Spleen (tissue), 13 donors: ENCODE measurements at places on chromosomes 1 and 21. TPM values are rescaled to one million over a fixed set of nuclear protein-coding genes. Genes with fewer than 3 reads are reported as not detected.

DNA sequence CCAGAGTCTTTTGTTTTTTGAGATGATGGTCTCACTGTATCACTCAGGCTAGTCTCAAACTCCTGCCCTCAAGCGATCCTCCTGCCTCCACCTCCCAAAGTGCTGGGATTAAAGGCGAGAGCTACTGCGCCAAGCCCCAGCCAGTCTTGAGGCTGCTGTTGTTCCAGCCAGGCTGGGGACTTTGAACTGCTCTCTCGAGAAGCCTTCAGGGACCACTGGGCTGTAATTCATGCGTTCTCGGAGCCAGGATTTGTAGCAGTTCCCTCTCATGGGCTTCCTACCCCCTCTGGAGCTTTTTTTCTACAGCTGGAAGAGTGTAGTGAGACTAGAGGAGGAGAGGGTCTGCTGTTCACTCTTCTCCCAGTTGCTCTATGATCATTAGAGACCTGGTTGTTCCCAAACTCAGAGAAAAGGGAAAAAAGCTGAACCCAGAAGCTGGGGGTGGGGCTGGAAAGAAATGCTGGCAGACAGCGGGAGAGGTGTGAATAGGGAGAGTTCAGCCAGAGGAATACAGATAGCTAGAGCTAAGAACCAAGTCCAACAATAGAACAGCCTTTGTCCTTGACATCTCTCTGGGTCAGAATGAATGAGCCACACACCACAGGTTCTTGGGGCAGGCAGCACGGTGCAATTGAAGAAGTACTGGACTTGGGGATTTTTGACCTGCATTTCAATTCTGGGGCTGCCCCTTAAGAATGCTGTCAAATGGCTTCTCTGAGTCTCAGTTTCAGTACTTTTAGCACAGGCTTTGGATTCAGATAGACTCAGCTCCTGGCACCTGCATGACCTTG is 13.2 kb upstream of the SLC41A1 start:
- no peak for DNase-seq

- peak; percentile 94 for DNase-seq
Measured at GRCh38 chr1:36386265-36387140, 779 bp upstream of the STK40 start.

DNA sequence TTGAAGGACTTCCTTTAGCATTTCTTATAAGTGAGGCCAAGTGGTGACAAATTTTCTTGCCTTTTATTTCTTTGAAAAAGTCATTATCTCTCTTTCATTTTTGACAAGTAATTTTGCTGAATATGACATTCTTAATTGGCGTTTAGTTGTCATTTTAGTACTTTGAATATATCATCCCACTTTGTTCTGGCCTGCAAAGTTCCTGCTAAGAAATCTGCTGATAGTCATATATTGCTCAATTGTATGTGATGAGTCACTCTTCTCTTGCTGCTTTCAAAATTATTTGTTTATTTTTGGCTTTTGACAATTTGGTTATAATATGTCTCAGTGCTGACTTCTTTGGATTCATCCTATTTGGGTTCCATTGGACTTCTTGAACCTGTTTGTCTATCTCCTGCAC is 312.6 kb downstream of the DUSP10 start:
- no peak for DNase-seq

GRCh38 chr1:228478912-228479711 is 8.1 kb upstream of the RNF187 start:
- DNase-seq: no peak

Gene UTS2
- 0.71 TPM for polyA plus RNA-seq

Gene WNT3A
- not detected for polyA plus RNA-seq

Gene KIF2C
- 1.4 TPM for polyA plus RNA-seq

Gene TATDN3
- 16.9 TPM for polyA plus RNA-seq

Gene VHLL
- not detected for polyA plus RNA-seq
